ENCODE measurements at places on chromosomes 3 and 15. TPM values are rescaled to one million over a fixed set of nuclear protein-coding genes. Genes with fewer than 3 reads are reported as not detected.

GRCh38 chr3:34229876-34230275 is 431.4 kb downstream of the PDCD6IP start:
- H3K4me3 ChIP-seq = no peak overlapping the region
- H3K4me1 ChIP-seq = no peaks in the 10 kb centered on the region
- no peaks in the 10 kb centered on the region for H3K36me3 ChIP-seq
- no peaks in the 10 kb centered on the region for H3K27me3 ChIP-seq

Gene PLSCR2
- total RNA-seq = 1.4 TPM

Gene TIGIT
- 0.75 TPM for total RNA-seq

- DNase-seq = peak; percentile 87
- H3K36me3 ChIP-seq = no peaks in the 10 kb centered on the region
- no peak overlapping the region for H3K4me3 ChIP-seq
- peaks cover 3% of the 10 kb centered on the region for H3K4me1 ChIP-seq
- H3K27ac ChIP-seq = peak overlapping the region; percentile 54
Observed at GRCh38 chr15:41944313-41944940, 27.9 kb downstream of the EHD4 start.

DNA sequence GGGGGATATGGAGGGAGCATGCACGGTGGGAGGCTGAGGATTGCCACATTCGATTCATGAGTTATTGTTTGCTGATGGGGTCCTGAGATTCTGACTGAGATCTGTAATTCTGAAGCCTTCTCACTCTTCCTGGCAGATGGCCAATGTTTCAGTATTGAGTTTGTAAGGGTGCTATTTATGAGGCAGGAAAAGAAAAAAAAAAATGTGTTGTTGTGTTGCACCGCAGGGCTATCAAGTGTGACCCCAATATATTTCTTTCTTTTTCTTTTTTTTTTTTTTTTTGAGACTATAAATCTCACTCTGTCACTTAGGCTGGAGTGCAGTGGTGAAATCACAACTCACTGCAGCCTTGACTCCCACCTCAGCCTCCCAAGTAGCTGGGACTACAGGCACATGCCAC is 3.2 kb upstream of the SENP2 start:
- no peaks in the 10 kb centered on the region for H3K36me3 ChIP-seq
- H3K27ac ChIP-seq = no peak overlapping the region
- no peaks in the 10 kb centered on the region for H3K27me3 ChIP-seq
- H3K4me1 ChIP-seq = no peaks in the 10 kb centered on the region

GRCh38 chr3:8500989-8501370 is 643 bp upstream of the LMCD1 start:
- peak overlapping the region; percentile 83 for H3K27ac ChIP-seq
- H3K4me1 ChIP-seq = no peaks in the 10 kb centered on the region
- peak overlapping the region; percentile 46 for H3K4me3 ChIP-seq
- no peaks in the 10 kb centered on the region for H3K27me3 ChIP-seq

DNA sequence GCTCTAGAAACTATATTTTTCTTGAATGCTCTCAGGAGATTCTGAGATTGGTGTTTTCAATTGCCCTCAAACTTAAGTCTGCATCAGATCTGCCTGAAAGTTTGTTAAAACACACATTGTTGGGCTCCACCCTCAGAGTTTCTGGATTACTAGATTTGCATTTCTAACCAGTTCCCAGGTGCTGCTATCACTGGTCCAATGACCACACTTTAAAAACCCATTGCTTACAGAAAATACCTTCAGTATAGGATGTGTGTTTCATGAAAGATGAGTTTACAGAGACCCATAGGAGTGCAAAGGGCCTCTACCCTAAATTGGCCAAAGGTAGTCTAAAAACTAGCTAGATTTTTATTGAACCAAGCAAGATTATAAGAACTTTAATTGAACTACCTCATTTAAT is 17.8 kb downstream of the GRM7 start:
- H3K27me3 ChIP-seq = no peaks in the 10 kb centered on the region
- DNase-seq = no peak
- no peak overlapping the region for H3K27ac ChIP-seq
- no peaks in the 10 kb centered on the region for H3K4me1 ChIP-seq
- H3K4me3 ChIP-seq = no peak overlapping the region

- no peak for DNase-seq
- no peaks in the 10 kb centered on the region for H3K4me1 ChIP-seq
- H3K27ac ChIP-seq = no peak overlapping the region
- no peak overlapping the region for H3K4me3 ChIP-seq
Observed at GRCh38 chr15:63749330-63749942, 84.3 kb downstream of the HERC1 start.

GRCh38 chr3:115077501-115078250 is 69.4 kb downstream of the ZBTB20 start:
- H3K27ac ChIP-seq = no peak overlapping the region
- H3K27me3 ChIP-seq = no peaks in the 10 kb centered on the region
- DNase-seq = no peak
- H3K4me1 ChIP-seq = no peaks in the 10 kb centered on the region
- no peak overlapping the region for H3K4me3 ChIP-seq

DNA sequence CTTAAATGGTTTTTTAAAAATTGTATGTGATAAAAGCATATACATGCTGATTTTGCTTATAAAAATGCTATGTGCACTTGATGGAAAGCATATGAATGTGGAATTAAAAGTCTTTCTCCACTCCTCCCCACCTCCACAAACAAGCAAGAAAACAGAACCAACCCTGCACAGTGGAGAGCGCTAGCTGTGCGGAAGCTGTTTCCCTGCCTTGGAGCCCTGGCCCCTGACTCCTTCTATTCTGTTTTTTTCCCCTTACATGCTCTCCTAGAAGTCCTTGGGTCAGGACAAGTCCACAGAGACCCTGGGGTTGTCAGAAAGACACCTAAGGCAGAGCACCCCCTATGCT is 64.2 kb downstream of the BOC start:
- no peaks in the 10 kb centered on the region for H3K4me1 ChIP-seq
- peak overlapping the region; percentile 24 for H3K27ac ChIP-seq
- no peak overlapping the region for H3K4me3 ChIP-seq

Gene FGF7
- 126 TPM for total RNA-seq

GRCh38 chr3:32105291-32106131 is 909 bp upstream of the GPD1L start:
- H3K36me3 ChIP-seq = no peaks in the 10 kb centered on the region
- H3K4me3 ChIP-seq = no peak overlapping the region
- no peak overlapping the region for H3K27ac ChIP-seq
- no peaks in the 10 kb centered on the region for H3K27me3 ChIP-seq
- DNase-seq = no peak
- H3K4me1 ChIP-seq = no peaks in the 10 kb centered on the region

DNA sequence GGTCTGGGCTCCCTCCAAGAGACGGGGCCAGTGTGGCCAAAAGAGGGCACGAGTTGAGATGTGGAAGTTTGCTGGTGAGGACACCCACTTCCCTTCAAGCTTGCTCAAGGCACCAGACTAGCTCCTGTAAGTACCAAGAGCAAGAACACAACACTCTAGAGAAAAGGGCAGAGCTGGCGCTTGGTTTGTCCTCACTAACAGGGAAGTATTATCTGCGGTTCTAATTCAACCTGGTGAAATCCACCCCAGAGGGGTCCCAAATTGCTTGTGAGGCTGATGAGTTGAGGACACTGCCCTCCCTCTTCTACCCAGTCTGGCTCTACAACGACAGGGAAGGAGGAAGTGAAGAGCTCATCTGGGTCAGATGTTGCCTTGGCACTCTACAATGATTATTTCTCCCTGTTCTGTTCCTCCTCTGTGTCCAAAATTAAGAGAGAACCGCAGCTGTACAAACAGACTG is 16.9 kb upstream of the FSIP1 start:
- no peak overlapping the region for H3K27ac ChIP-seq
- no peak for DNase-seq
- H3K27me3 ChIP-seq = no peaks in the 10 kb centered on the region
- H3K4me3 ChIP-seq = no peak overlapping the region
- no peaks in the 10 kb centered on the region for H3K4me1 ChIP-seq

Gene ZNF80
- total RNA-seq = not detected

DNA sequence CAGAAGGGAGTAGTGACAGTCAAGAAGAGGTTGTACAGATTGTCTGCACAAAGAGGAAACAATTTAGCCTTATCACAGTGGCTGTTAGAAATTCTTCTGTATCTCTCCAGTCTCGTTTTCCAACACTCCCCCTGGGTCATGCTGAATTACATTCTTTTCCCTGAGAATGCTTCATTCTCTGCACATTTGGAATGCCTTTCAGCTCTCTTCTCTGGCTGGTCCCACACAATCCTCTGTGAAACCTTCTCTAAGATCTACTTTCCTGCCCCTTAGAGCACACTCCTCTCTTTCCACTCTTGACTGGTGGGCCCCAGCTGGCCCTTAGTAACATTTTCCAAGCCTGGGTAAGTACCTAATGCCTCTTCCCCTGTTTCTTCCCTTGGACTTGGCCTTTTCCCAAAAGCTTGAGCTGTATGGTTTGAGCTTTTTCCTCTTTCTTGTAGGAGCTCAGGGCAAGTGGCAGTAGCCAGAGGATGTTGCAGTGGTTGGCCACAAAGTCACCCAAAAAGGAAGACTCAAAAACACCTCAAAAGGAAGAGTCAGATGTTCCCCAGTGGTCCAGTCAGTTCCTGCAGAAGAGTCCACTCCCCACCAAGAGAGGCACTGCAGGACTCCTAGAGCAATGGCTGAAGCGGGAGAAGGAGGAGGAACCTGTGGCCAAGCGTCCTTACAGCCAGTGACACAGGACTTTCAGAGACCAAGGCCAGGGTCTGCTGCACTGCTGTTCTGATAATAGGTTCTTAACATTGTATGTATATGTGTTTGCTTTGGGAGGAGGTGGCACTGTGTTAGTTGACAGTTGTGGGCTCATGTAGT is 25.7 kb downstream of the HMCES start:
- H3K27me3 ChIP-seq = no peaks in the 10 kb centered on the region
- no peak overlapping the region for H3K4me3 ChIP-seq
- H3K36me3 ChIP-seq = peaks cover 3% of the 10 kb centered on the region
- peak overlapping the region; percentile 89 for H3K27ac ChIP-seq
- no peaks in the 10 kb centered on the region for H3K4me1 ChIP-seq
- DNase-seq = no peak

DNA sequence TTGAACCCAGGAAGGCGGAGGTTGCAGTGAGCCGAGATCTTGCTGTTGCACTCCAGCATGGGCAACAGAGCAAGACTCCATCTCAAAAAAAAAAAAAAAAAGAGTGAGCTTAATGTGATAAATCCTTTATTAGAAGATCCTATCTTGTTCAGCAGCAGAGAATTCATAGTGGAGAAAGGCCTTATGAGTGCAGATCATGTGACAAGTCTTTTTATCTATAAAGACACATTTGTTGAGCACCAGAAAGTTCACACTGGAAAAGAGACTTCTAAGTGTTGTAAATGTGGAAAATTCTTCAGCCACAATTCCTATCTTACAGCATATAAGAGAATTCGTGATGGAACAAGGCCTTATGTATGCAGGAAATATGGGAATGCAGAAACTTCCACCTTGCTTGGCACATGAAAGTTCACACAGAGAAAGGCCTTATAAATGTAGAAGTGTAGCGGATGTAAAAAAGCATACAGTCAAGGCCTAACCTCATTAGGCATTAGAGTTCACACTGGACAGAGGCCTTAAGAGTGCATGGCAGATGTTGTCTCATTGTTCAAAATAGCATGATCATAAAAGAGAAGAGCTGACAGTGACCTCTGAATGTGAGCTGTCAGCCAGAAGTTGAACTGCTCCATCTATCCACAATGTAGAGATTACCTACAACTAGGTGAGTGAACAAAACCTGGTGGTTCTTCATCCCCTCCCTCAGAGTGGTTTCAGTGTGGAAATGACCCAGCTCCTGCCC is 16.7 kb downstream of the ADAM10 start:
- H3K27ac ChIP-seq = no peak overlapping the region
- no peaks in the 10 kb centered on the region for H3K27me3 ChIP-seq
- H3K36me3 ChIP-seq = no peaks in the 10 kb centered on the region
- H3K4me1 ChIP-seq = no peaks in the 10 kb centered on the region
- H3K4me3 ChIP-seq = no peak overlapping the region

DNA sequence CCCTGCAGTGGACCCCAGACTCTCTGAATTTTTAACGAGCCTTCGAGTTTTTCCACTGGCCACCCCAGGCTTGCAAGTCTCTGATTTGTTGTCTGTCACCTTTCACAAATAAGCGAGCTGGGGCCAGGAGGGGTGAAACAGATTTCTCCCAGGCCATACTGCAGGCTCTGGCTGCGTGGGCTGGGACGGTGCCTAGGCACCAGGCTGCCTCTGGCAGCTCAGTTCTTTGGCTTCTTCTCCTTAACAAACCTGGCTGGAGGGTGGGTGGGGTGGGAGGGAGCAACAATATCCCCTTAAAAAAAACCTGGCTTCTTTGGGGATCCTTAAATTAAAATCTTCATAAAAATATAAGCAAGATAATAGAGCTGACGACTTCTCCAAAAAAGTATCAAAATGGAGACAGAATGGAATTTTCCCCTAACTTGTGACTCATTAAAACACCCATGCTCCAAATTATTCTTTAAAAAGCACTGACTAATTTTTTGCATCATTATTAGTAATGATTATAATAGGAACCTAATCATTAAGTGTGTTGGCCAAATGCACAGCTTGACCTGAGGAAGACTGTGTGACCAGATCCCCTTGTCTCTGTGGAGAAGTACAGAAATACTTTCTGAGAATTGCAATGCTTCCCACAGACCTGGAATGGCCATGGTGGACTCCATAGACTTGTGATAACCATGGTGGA is 84.1 kb downstream of the SNRK start:
- no peaks in the 10 kb centered on the region for H3K4me1 ChIP-seq
- no peaks in the 10 kb centered on the region for H3K27me3 ChIP-seq

GRCh38 chr3:37598808-37599581 is 262.7 kb upstream of the CTDSPL start:
- H3K4me1 ChIP-seq = peaks cover 11% of the 10 kb centered on the region
- no peak overlapping the region for H3K27ac ChIP-seq
- no peaks in the 10 kb centered on the region for H3K27me3 ChIP-seq
- no peaks in the 10 kb centered on the region for H3K36me3 ChIP-seq
- DNase-seq = peak; percentile 69

GRCh38 chr3:182357928-182358327 is 435.4 kb upstream of the ATP11B start:
- H3K36me3 ChIP-seq = no peaks in the 10 kb centered on the region
- H3K27ac ChIP-seq = no peak overlapping the region
- no peak for DNase-seq

GRCh38 chr3:170290194-170290593 is 67.3 kb upstream of the SKIL start:
- H3K27me3 ChIP-seq = no peaks in the 10 kb centered on the region
- DNase-seq = no peak
- no peaks in the 10 kb centered on the region for H3K4me1 ChIP-seq
- peaks cover 3% of the 10 kb centered on the region for H3K36me3 ChIP-seq

GRCh38 chr3:177906126-177906511 is 630.1 kb upstream of the KCNMB2 start:
- peak overlapping the region; percentile 93 for H3K27ac ChIP-seq
- no peaks in the 10 kb centered on the region for H3K27me3 ChIP-seq
- DNase-seq = no peak
- H3K4me1 ChIP-seq = peaks cover 2% of the 10 kb centered on the region
- no peaks in the 10 kb centered on the region for H3K36me3 ChIP-seq

DNA sequence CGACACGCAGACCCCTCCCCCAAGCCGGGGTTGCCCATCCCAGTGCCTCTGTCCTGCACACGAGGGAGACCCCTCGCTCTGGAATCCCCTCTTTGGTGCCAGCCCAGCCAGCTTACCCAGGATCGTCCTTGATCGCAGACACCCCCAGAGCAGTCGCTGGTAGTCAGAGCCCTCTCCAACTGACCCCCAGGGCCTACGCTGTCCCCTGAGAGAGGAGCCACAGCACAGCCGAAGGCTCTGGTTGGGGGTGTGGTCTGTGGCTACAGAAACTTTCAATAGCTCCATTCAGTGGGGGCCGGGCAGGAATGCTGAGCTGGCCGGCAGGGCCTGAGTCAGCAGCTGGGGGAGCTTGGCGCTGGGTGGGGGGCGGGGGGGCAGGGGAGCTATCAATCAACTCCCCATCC is at the start of gene LCTL:
TSS of gene LCTL (minus strand) at position 258 of the 404 bp plus-strand sequence. CDS start 633 bp downstream, outside the sequence.
- DNase-seq = no peak
- H3K27me3 ChIP-seq = no peaks in the 10 kb centered on the region
- H3K27ac ChIP-seq = no peak within 1 kb of the TSS
- no peaks in the 10 kb centered on the region for H3K4me1 ChIP-seq
